ENCODE measurements at places on chromosomes 7 and 10.

- H3K4me1 ChIP-seq: 0 out of 2 replicates have a peak, but pooled peaks cover 2% of the 10 kb centered on the region
Measured at GRCh38 chr10:125691160-125691981, 8.4 kb upstream of the TEX36 start.

- no peaks in the 10 kb centered on the region for H3K27me3 ChIP-seq
- no peak overlapping the region for H3K4me3 ChIP-seq
- no peak overlapping the region for H3K27ac ChIP-seq
- H3K36me3 ChIP-seq: no peaks in the 10 kb centered on the region
- DNase-seq: peak; percentile 12
Measured at GRCh38 chr10:46546591-46547540, 9.6 kb downstream of the GPRIN2 start.

- H3K27me3 ChIP-seq: peaks cover 3% of the 10 kb centered on the region
- H3K4me3 ChIP-seq: no peak overlapping the region
- DNase-seq: no peak
Measured at GRCh38 chr7:39086638-39087360, 109.1 kb downstream of the POU6F2 start.

DNA sequence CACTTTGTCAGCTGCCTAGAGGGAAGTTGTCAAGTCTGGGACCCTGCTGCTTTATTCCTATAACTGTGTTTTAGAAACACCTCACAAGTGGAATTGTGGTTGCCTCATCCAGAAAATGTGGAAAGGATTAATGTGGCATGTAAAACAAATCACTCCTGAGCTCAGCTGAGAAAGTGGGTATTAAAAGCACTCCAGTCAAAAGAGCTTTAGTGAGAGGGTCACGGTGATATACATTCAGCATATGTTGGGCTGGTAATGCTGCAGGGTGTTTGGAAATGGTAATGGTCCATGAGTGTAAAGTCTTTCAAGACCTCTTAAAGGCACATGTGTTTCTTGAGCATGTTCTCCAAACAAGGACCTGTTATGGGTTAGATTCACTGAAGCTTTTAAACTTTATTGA is 318.2 kb upstream of the MEOX2 start:
- H3K27ac ChIP-seq: no peak overlapping the region
- no peak overlapping the region for H3K4me3 ChIP-seq
- no peaks in the 10 kb centered on the region for H3K4me1 ChIP-seq
- no peaks in the 10 kb centered on the region for H3K36me3 ChIP-seq
- no peaks in the 10 kb centered on the region for H3K27me3 ChIP-seq
- DNase-seq: no peak

- no peak overlapping the region for H3K27ac ChIP-seq
- no peak for DNase-seq
- H3K27me3 ChIP-seq: no peaks in the 10 kb centered on the region
- H3K4me1 ChIP-seq: no peaks in the 10 kb centered on the region
- no peak overlapping the region for H3K4me3 ChIP-seq
Measured at GRCh38 chr7:29917641-29918040, 72.0 kb downstream of the SCRN1 start.

DNA sequence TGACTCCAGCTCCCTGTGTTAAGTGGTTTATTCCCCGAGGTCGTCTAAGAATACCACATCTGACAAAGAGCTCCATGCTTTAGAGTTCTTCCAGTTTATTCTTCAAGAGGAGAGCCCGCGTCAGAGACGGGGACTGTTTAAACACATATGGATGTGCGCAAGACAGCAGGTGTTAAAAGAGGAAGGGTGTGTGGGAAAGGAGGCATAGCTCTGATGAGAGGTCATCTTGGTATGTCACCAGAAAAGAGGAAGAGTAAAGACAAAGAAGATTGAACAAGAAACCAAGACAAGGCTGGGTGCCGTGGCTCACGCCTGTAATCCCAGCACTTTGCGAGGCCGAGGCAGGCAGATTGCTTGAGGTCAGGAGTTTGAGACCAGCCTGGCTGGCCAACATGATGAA is 258.7 kb downstream of the CCDC3 start:
- H3K27ac ChIP-seq: no peak overlapping the region
- no peaks in the 10 kb centered on the region for H3K36me3 ChIP-seq
- H3K4me3 ChIP-seq: no peak overlapping the region
- peaks cover 13% of the 10 kb centered on the region for H3K4me1 ChIP-seq

DNA sequence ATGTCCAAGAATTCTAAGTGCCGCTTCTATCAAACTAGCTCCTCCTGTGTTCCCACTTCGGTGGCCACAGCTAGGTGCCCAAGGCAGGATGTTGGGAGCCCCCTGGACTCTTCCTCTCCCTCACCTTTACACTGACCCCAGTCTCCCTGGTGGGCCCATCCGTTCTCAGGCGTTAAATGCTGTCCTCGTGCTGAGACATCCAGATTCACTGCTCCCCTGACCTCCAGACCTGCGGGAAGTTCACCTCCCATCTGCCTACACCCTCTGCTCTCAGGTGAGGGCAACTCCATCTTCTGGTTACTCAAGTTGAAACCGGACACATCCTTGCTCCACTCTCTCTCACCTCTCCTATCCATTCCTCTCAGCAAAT is 114.3 kb downstream of the ARHGAP22 start:
- DNase-seq: no peak
- no peaks in the 10 kb centered on the region for H3K36me3 ChIP-seq
- no peak overlapping the region for H3K4me3 ChIP-seq
- H3K27ac ChIP-seq: no peak overlapping the region
- peaks cover 13% of the 10 kb centered on the region for H3K4me1 ChIP-seq

DNA sequence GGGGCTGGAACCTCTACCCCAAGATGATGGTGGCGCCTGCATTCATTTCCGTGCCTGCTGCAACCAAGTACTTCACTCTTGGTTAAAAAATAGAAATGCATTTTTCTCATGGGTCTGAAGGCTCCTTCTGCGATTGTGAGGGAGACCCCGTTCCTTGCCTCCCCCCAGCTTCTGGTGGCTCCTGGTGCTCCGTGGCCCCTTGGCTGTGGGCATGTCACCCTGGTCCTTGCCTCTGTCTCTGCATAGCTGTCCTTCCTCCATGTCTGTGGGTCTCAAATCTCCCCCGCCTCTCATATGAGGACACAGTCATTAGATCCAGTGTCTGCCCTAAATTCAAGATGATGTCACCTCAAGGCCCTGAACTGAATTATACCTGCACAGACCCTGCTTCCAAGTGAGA is 317.9 kb downstream of the TCERG1L start:
- no peaks in the 10 kb centered on the region for H3K4me1 ChIP-seq
- no peak overlapping the region for H3K27ac ChIP-seq
- H3K36me3 ChIP-seq: peaks cover 70% of the 10 kb centered on the region
- no peak for DNase-seq
- H3K4me3 ChIP-seq: no peak overlapping the region
- H3K27me3 ChIP-seq: peaks cover 12% of the 10 kb centered on the region

All from WTC11 (cell line).